ENCODE measurements at places on chromosomes 13 and 19.

DNA sequence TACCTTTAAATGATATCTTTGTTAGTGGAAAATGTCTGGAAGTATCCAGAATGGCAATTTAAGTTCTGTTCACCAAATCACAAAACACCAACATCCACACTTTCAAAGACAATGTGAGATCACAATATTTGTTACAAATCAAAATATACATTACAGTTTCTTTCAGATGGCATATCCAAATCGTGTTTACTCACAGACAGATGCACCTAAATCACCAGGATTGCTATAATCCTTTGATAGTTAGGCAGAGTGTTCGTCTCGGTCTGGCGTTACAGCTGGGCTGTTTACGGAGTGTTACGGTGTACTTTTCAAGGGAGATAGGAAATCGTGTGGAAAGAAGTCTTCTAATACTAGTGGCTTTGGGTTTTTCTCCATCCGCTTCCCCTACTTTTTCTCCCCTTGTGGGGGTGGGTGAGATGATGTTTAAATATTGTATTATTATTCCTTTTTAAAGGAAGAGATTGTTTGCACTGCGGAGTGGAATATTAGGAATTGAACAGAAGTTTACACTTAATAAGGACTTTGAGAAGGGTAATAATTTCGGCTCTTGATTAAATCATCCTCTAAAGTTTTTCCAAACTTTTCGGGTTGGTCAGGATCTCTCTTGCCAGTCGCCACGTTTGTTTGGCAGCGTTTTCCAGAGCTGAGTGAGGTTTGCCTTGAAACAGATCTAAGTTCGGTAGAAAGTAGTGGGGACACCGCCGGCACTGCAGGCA lies 1.8 kb downstream of the MAB21L1 start:
- DNase-seq: no peak

DNA sequence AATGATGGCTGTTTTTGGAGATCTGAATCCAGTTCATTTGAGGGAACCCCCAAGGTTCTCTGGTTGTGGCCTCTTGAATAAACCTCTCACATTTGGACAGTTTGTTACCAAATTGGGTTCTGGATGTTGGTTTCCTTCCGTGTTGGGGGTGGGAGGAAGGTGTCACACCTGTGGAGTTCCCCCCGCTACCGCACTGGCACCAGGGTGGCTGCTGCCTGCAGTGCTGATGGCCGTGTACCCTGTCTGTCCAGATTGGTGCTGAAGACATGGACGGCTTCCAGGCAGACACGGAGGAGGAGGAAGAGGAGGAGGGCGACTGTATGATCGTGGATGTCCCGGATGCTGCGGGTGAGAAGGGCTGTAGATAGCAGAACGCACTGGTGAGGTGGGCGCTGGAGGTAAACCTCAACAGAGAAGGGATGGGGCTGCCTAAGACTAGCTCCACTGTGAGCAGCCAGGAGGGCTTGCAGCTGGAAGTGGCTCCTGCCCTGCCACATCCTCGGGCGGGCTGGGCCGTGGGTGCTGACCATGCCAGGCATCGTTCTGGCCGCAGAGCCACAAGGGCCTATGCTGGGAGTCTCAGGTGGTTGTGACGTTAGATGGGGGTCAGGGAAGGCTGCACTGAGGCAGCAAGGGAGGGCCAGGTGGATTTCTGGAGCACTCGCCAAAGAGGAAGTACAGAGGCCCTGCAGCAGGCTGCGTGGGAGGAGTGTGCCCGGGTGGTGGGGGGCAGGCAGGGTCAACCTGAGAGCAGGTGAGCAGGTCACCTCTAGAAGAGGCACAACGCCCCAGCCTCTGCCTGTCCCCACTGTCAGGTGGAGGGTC lies 15.4 kb downstream of the UBXN6 start:
- DNase-seq: no peak

GRCh38 chr13:57637515-57637914 lies 6.0 kb downstream of the PCDH17 start:
- DNase-seq: no peak

DNA sequence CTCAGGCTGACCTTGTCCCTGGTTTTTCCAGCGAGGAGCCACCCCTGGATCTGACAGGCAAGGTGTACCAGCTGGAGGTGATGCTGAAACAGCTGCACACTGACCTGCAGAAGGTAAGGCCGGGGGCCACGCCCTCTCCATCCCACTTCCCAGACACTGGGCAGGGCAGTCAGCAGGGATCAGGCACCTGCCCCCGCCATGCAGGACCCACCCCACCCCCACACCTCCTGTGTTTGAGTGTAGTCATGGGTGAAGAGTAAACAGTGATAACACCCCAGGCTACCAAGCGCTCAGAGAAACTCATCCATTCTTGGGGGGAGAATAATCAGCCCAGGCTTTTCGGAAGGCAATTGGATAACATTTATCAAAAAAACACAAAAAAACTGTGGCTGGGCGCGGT lies 19.9 kb downstream of the DPF1 start:
- DNase-seq: no peak

DNA sequence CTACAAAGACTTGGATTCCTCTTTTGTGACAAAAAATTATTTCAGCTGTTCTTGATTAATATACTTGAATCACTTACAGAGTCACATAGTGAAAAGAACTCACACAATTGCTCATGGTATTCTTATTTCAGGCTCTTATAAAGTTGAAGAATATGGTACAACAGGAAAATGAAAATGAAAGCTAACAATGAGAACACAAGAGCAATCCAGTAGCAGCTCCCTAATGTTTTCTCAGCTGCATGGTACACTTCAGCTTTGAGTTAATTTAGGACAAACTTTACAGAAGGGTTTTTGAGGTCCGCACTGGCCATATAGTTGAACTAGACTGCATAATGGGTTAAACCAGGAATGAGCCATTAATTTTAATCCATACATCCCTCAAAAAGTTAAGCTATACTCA lies 1261.8 kb downstream of the SLITRK5 start:
- no peak for DNase-seq
